ENCODE measurements at places on chromosomes 6 and 20. TPM values are rescaled to one million over a fixed set of nuclear protein-coding genes. Genes with fewer than 3 reads are reported as not detected.

RIMS1 gene
- total RNA-seq = not detected

ISM1 gene
- total RNA-seq = 1.3 TPM

RPP40 gene
- 34.8 TPM for total RNA-seq

DYNLT1 gene
- total RNA-seq = 122 TPM

DNA sequence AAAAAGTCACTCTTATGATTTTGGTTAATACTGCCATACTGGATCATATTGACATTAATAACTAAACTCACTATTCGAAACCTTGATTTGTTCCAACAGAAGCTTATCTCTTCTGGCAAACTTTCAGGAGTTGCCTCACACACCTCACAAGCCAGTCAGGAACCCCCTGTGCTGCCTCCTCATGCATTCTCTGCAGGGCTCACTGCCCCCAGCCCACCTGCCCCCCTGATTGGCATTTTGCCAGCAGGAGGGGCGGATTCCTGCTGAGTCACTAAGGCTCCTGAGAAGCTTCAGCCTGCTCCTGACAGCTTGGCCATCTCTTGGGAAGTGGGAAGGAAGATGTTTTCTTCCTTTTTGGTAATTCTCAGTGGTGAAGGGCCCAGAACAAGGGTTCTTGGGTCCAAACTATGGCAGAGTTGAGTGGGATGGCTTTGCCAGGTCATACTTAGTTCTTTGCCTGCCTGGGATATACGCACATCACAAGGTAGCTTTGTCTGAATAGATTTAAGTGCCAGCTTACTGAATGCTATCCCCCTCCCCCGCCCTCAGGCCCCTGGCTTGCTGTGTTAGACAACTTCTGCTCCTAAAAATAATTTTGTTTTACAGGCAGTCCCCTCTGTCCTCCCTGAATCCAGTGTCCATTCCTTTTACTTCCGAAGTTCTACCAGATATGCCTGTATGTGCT, 31.4 kb downstream of the SLC35F1 start:
- peaks cover 21% of the 10 kb centered on the region for H3K27me3 ChIP-seq
- no peaks in the 10 kb centered on the region for H3K4me1 ChIP-seq
- no peak overlapping the region for H3K27ac ChIP-seq

GRCh38 chr20:45100563-45101245, at the start of gene KCNS1:
Gene KCNS1, minus strand, starts transcription at chr20:45101127. Its CDS starts 1,891 bp downstream, at chr20:45099236.
- no peak within 1 kb of the TSS for H3K27ac ChIP-seq
- H3K4me3 ChIP-seq = no peak within 1 kb of the TSS
- DNase-seq = no peak
- peaks cover 12% of the 10 kb centered on the region for H3K4me1 ChIP-seq
- peaks cover 5% of the 10 kb centered on the region for H3K36me3 ChIP-seq
- H3K27me3 ChIP-seq = no peaks in the 10 kb centered on the region

DNA sequence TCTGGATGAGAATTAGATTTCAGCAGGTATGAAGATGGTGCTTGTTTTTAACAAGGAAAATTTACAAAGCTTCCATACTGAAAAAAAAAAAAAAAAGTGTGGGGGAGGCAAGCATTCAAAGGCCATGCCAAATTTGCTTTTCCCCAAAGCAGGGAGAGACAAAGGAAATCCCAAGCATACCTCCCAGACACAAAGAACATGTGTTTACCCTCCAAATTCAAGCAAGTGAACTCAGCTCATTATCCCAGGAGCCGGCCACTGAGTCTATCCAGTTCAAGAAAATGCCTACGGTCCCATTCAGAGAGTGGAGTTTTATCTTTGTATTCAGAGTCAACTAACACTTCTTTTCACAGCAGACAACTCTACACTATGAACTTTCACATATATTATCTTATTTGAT, 102.7 kb upstream of the ID4 start:
- no peak overlapping the region for H3K4me3 ChIP-seq
- no peak overlapping the region for H3K27ac ChIP-seq
- no peak for DNase-seq
- H3K36me3 ChIP-seq = no peaks in the 10 kb centered on the region

GRCh38 chr6:78580923-78581322, 286.4 kb upstream of the IRAK1BP1 start:
- H3K4me1 ChIP-seq = peaks cover 7% of the 10 kb centered on the region
- no peak overlapping the region for H3K27ac ChIP-seq
- no peaks in the 10 kb centered on the region for H3K27me3 ChIP-seq
- no peak overlapping the region for H3K4me3 ChIP-seq

DNA sequence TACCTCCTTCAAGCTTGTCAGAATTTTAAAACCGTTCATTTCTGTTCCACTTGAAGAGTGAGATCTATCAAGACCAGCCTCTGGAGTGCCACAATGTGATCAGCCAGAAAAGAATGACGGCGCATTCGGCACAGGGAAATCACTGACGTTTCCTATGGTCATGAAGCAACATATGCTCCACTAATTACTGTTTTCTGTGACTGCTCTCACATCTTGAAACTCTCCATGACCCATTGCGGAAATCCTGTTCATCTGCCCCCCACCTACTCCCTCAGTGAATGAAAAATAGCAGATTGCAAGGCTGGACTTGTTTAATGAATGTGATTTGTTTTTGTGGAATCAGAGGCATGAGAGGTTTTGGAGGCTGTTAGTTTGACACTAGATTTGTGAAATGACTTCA, 53.2 kb downstream of the SAMD5 start:
- no peaks in the 10 kb centered on the region for H3K36me3 ChIP-seq
- no peak overlapping the region for H3K27ac ChIP-seq
- no peaks in the 10 kb centered on the region for H3K4me1 ChIP-seq
- H3K27me3 ChIP-seq = no peaks in the 10 kb centered on the region
- no peak overlapping the region for H3K4me3 ChIP-seq

DNA sequence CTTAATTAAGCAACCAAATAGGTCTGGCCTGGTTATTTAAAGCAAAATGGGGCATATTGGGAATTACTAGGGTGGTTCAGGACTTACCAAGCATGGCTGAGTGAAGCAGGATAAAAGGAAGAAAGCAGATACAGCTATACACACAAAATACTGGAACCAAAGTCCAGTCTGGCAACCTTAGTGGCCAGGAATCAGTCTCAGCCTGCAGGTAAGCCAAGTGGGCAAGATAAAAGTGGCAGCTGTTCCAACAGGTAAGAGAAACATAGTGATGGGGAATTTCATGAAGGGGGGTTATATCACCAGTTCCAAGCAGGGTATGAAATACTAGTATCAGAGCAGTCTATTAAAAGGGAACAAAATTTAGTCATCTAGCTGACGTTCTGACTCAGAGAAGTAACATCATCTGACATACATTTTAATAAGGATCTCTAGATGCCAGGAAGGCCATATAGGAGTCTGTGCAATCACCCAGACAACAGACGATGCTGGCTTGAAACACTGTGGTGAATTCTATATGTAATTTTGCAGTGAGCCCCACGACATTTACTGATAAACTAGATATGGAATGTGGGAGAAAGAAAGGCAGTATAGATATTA, 292.1 kb upstream of the HSF2 start:
- H3K4me3 ChIP-seq = no peak overlapping the region
- no peak overlapping the region for H3K27ac ChIP-seq
- H3K27me3 ChIP-seq = peaks cover 74% of the 10 kb centered on the region
- no peaks in the 10 kb centered on the region for H3K36me3 ChIP-seq
- no peak for DNase-seq

All from MCF 10A (cell line).